Hematopoietic multipotent progenitor cell treated with erythropoietin and hydrocortisone succinate and interleukin-3 and kit ligand, for 4 days (in vitro differentiated cells): ENCODE measurements at places on chromosomes 12 and 14.

- peak; percentile 80 for DNase-seq
These were observed 321.9 kb upstream of the RTL1 start for GRCh38 chr14:101225157-101226152.

DNA sequence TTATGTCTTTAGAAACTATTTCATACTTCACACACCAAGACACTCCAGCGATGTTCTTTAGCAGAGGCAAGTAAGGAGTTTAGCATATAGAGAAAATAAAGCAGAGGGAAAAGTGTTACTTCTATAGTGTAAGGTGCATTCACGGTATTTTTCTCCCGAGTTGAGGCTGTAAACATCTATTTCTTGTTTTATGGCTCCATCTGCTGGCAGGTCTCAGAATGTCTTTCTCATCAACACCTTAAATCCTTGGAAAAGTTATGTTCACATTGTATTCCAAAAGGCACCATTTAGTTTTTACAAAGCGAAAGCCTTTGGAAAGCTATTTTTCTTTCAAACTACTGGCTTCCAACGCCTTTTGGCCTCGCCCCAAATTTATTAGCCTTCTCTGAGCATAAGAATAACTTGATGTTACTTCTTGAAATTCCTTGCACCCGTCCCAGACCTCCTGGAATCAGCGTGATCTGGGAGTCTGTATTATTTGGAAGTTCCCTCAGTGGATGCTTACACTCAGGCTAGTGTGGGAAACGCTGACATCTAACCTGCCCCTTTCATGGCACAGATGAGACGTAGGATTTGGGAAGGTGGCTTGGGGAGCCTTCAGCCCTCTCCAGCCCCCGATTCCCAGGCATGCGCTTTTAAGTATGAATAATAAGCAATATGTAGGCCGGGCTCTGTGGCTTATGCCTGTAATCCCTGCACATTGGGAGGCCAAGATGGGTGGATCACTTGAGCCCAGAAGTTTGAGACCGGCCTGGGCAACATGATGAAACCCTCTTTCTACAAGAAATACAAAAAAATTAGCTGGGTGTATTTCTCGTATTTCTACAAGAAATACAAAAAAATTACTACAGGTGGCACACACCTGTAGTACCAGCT, 1.9 kb upstream of the PIWIL1 start:
- DNase-seq, result peak; percentile 77

DNA sequence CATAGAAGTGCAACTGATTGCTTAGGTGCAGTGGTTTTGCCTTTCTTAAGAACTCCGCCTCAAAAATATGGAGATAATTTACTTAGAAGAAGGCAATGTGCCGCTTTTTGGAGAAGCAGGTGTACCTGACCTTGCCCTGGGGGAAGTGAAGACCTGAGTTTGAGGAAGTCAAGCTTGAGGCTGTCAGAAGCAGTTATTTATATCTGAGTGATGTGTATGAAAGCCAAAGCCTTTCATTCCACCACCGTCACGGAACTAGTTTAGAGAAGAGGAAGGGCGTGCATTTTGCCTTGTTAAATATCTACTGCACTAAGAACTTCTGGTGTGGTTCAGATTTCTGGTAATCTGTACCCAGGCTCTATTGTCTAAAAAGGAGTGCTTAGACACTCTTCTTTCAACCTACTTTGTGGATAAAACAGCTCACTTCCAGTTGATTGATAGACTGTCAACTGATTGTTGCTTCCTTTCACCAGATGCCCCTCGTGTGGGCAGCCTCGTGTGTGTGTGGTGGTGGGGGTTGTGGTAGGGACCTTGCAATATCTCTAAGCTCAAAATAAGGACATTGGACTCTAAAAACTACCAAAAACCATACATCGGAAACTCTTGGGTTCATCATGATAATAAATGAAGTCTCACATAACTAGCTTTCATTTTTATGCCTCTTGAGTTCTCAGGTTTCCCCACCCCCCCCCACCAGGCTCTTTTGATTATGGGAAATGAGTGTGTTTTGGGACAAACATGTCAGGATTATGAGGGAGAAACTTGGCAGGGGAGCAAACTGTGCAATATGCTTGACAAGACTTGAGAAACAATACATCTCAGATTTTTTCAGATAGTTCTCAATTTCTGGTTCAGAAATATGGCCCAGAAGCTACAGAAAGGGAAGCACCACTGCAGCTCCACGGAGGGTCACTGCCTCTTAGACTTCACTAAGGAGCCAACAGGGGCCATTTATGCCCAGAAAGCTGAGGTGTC, 78.6 kb downstream of the ARF6 start:
- peak; percentile 86 for DNase-seq

GRCh38 chr14:104863131-104863862, 1.8 kb upstream of the CEP170B start:
- DNase-seq, result no peak

DNA sequence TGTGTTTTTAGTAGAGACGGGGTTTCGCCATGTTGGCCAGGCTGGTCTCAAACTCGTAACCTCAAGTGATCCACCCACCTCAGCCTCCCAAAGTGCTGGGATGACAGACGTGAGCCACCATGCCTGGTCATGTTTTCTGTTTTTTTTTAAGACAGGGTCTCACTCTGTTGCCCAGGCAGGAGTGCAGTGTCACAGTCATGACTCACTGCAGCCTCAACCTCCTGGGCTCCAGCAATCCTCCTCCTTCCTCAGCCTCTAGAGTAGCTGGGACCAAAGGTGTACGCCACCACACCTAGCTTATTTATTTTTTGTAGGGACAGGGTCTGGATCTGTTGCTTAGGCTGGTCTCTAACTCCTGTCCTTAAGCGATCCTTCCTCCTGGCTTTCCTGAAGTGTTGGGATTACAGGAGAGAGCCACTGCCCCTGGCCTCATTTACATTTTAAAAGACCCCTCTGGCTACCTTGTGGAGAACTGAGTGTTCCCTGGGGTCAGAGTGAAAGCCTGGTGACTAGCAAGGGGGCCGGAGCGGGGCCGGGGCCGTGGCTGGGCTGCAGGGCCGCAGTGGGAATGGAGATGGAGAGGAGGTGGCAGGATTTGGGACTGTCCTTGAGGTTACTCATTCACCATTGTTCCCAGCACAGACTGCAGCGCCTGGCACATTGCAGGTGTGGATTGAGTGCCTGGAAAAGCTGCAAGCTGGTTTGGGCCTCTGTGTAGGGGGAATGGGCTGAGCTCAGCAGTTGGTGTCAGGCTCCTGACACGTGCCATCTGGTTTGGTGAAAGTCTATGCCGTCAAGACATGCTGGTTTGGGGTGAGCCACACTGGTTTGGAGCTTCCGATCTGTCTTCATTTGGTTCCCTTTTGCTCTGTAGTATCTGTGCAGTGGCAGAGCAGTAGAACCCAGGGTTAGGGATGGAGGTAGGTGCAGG, 18.1 kb downstream of the KMT5A start:
- no peak for DNase-seq

GRCh38 chr12:6384499-6385436, 806 bp downstream of the LTBR start:
- no peak for DNase-seq

- DNase-seq, result no peak
These were observed 104.5 kb upstream of the DNM1L start for GRCh38 chr12:32574585-32574984.

- DNase-seq, result peak; percentile 40
These were observed 918 bp downstream of the LIN7A start for GRCh38 chr12:80936642-80937390.

GRCh38 chr14:66920196-66920595, 269.0 kb upstream of the GARIN2 start:
- DNase-seq, result no peak

DNA sequence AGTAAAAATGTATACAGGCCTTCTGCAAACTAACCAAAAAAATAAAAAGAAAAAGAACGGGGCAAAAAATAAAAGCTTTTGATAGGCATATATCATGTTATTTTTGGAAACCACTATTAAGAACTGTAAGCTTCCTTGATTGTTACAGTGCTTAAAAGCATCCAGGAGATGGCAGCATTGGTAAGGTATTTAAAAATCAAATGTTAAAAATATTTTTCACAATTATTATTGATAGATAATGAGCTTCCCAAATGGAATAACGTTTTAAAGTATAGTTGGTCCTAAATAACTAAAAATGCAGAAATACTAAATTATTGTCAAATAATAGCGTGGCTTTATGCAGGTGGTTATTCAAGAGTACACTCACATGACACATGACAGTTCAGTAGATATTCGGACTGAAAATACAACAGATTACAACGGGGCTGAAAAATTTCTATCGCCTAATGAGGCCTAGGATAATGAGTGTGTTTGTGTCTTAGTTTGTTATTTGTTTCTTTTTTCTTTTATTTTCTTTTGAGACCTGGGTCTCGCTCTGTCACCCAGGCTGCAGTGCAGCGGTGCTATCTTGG, 127.2 kb upstream of the ATF7IP start:
- DNase-seq, result peak; percentile 69

- DNase-seq, result no peak
These were observed 22.4 kb upstream of the EIF2B2 start for GRCh38 chr14:74980398-74980730.

DNA sequence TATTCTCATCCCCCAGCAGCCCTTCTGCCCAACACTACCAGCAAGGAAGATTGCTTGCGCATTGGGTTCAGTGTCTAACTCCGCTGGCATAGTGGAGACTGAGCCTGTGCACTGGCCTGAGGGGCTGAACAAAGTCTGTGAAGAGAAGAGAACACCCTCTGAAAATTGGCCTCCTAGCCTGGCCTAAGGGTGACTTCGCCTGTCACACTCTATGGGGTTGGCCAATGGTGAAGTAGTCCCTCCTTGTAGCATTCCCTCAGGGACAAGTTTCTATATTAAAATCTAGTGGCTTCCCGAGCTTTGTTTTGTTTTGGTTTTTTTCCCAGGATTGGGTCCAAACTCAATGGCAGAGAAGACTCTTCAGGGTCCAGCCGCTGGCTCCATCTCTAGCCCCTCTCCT, 49.1 kb upstream of the DAAM1 start:
- no peak for DNase-seq

DNA sequence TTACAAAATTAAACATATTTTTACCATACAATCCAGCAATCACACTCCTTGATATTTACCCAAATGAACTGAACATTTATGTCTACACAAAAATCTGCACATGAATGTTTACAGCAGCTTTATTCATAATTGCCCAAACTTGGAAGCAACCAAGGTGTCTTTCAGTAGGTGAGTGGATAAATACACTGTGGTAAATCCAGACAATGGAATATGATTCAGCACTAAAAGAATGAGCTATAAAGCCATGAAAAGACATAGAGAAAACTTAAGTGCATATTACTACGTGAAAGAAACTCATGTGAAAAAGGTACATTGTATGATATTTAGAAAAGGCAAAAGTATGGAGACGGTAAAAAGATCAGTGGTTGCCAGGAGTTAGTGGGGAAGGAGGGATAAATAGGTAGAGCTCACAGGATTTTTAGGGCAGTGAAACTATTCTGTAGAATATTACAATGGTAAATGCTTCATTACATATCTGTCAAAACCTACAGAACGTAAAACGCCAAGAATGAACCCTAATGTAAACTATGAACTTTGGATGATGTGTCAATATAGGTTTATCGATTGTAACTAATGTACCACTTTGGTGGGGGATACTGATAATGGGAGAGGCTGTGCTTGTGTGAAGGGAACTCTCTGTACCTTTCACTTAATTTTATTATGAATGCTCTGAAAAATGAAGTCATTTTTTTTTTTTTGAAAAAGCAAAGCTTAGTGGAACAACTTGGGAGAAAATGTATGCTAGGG, 295.7 kb downstream of the CEP128 start:
- no peak for DNase-seq

DNA sequence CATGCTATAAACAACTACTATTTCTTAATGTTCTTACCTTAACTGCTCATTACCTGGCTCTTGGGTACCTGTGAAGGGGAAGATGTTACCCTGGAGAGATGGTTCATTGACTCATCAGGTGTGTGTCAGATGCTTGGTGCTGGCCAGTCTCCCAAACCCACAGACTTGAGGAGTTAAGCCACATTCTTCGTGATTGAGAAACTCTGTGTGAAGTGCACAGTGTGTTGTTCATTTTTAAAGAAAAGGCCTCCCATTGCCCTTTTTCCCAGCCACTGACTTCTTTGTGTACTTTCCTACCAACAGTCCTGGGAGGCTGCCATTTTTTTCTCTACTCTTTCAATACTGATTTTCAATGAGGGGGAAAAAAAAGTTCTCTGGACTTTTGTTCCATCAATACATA, 3.2 kb downstream of the MGST1 start:
- peak; percentile 48 for DNase-seq

DNA sequence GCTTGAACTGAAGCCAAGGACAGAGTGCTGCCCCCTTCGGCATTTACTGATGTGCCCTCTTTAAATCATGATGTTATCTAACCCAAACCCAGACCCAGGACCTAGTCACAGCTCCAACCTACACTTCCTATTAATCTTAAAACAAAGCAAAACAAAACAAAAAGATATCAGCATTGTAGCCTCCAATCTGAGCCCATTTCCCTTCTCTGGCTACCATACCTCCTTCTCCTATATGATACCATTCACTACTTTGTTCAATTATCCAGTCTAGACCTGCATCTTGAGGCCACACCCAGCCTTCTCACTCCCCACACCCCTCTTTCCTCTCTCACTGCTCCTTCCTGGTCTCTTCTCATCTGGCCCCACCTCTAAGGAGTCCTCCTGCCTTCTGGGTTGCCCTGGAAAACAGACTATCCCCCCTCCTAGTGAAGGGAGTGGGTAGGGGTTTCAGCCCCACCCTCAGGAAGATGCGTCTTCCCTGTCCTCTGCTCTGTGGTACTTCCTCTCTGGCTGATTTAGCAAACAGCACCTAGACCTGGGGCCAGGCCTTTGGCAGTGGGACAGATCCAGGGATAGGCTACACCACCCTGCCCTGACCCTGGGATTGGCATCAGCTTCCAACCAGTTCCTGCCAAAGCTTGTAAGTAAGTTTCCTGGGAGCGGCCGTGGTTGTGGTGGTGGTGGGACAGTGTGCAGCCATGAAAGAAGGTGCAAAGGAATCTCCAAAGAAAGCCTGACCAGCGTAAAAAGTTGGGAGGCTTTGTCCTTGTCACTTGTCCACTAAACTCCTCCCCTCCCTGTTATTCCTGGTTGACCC, 3.3 kb downstream of the LTB4R start:
- DNase-seq, result no peak

DNA sequence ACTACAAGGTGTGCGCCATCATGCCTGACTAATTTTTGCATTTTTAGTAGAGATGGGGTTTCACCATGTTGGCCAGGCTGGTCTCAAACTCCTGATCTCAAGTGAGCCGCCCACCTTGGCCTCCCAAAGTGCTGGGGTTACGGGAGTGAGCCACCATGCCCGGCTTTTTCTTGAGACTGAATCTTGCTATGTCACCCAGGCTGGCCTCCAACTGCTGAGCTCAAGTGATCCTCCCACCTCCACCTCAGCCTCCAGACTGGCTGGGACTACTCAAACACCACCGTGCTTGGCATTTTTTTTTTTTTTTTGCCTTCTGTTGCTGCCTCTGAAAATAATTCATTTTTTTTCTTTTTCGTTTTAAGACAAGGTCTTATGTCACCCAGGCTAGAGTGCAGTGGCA, 8.2 kb upstream of the ESPL1 start:
- DNase-seq, result no peak
